ENCODE measurements at places on chromosomes 16 and 17.

DNA sequence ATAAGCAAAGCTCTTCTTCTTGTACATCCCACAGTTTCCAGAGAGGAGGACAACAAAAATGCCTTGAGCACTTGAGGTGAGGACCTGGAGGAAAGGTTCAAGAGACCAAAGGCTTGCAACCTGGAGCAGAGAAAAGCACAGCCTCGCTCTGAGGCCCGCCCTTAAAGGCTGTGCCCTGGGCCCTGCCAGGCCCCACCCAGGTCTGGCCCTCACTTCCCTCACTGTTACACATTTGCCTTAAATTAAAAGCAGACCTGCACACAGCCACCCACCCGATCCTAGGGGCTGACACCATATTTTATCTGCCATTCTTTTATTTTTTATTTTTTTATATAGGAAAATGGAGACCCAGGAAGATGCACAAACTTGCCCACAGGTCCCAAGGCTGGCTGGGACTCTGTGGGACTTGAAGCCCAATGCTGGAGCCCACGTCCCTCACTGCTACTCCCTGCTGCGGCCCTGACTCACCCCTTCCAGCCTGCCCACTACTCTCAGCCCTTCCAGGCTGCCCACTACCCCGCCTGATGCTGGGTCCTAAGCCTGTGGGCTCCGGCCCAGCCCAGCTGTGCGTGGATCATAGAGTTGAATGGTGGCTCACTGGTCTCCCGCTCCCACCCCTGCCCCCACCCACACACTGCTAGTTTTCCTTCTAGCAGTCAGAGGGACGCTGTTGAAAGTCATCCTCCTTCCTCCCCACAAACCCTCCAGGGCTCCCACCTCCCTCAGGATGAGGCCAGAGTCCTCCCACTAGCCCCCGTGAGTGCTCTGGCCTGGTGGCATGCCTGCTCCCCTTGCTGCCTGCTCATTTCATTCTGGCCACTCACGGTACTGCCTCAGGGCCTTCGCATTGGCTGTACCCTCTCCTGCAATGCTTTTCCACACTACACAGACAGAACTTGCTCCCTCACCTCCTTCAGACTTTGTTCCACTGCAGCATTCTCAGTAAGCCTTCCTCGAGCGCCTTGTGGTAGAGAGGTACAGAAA, 77.6 kb upstream of the MED9 start:
- DNase-seq = no peak

DNA sequence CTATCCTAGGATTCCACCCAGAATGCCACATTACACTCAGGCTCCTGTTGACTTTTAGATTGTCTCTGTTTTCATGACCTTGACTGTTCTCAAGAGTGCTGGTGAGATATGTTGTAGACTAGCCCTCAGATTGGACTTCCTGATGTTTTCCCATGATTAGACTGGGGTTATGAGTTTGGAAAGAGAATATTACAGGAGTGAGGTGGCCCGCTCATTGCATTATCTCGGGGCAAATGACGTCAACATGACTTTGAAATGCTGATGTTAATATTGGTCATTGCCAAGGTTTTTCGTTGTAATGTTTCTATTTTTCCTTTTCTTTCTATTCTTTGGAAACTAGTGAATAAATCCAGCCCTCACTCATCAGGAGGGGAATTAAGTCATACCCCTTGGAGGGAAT, 355.7 kb upstream of the MON1B start:
- DNase-seq = no peak

DNA sequence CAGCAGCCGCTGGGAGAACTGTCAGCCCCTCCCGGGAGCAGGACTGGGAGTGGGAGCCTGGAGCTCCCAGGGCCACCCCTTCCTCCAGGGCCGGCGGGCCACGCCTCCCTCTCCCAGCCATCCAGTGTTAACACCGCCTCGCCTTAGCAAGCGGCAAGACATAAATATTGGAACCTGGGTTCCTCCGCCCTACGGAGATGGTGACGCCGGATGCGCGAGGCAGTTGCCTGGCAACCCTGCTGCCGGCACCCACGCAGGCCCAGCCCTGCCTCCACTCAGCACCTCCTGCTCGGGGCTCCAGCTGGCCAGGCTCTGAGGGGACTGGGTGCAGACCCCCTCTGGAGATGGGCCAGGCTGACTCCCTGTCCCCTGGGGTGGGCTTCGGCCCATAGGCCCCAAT, 27.4 kb upstream of the CACNA1H start:
- no peak for DNase-seq

GRCh38 chr17:58944166-58944565, 162.5 kb downstream of the TRIM37 start:
- no peak for DNase-seq

- DNase-seq = no peak
Observed at GRCh38 chr16:83928341-83929055, 24.5 kb upstream of the OSGIN1 start.

DNA sequence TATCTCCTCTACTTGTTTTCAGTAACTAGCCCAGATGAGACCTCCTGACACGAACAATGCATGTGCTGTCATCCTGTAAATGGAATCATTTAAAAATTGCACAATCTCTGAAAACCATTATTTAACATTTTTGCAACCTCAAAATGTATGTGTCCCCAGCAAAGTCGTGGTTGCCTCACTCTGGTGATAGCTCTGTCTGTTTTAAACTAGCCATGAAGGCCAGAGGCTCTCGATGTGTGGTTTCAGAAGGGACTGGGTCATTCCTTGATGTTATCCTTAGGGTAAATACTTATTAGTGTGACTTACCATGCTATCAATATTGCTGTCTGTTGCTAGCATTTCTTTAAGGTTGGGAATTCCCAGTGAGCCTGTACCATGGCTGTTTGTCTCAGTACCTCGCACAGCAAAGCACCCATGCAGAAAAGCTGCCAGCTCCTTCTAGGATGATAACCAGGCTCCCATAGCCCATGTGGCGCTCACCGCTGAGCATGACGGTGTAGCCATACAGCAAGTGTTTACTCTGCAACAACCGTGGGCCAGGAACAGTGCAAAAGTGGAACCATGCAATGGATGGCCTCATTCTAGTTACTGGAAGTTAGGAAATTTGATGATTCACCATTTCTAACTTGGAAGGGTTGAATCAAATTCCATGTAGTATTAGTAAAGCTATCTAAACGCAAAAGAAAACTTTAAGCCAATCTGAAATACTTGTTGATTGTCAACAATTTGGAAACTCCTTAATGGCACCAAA, 2.9 kb upstream of the PGS1 start:
- DNase-seq = no peak

GRCh38 chr17:21425736-21426135, 49.6 kb downstream of the KCNJ12 start:
- no peak for DNase-seq

DNA sequence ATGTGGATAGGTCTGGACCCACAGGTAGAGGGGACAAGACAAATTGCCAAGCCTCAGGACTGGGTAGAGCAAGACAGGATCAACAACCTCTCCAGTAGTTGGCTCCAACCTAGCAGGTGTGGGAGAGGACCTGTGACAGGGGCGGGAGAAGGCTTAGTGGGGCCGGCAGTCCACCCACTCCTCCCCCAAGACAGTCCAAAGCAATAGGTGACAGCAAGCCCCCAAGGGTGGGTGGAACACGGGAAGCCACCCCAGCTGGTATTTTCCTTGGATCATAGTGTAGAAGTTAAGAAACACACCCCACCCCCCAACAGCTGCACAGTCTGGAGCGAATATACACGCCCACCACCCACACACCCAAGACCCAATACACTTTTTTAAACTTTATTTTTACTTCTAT, 4.1 kb upstream of the STX4 start:
- no peak for DNase-seq

DNA sequence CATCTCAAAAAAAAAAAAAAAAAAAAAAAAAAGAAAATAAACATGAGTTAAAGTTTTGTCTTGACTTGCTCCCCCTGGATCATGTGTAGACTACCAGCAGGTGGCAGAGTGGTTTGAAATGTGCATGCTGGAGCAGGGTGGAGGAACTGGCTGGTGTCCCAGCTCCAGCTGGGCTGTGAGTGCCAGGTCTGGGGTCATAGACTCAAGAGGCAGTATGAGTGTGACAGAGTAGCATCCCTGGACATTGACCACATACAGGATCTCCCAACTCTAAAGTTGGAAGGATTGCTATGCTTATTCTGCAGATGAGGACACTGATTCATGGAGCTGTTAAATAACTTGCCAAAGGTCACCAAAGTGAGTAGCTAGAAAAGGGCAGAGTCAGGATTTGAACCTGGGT, 198.0 kb upstream of the MPHOSPH6 start:
- DNase-seq = no peak

GRCh38 chr17:80086616-80087015, 14.8 kb upstream of the GAA start:
- DNase-seq = no peak

DNA sequence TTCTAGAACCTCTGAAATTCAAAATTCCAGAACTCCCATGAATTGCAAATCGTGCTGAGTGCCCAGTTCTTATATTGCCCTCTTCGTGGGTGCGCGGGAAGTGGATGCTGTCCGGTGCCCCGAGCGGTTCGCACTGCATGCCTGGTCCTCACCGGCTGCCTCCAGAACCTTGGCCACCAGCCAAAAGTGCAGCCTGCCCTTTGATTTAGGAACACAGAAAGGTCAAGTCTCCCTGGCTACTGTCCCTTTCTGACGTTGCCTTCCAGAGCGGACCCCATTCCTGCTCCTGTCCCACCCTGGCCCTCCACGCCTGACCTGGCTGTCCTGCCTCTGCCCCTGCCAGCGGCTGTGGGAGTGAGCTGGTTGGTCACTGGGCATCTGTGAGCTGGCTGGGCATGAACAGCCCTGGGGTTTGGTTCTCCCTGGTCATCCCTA, 9.7 kb downstream of the NEUROD2 start:
- no peak for DNase-seq

DNA sequence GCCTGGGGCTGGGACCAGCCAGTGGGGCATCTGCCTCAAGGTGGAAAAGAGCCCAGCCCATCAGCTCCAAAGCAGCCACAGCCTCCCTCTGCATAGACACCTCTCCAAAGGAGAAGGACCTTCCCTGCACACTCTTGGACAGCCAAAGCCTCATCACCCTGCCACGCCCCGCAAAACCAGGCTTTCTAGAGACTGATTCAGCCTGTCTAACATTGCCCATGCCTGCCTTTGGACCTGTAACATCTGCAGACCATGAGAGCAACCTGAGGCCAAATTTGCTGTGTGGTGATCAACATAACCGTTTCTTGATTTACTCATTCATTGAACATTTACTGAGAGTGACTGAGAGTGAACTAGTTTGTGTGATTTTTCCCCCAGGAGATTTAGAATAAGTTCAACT, 219.7 kb upstream of the HSBP1 start:
- no peak for DNase-seq

- no peak for DNase-seq
Observed at GRCh38 chr16:57574646-57575467, 32.4 kb downstream of the ADGRG5 start.

- DNase-seq = peak; percentile 33
Observed at GRCh38 chr17:7478276-7479212, 887 bp downstream of the ZBTB4 start.

DNA sequence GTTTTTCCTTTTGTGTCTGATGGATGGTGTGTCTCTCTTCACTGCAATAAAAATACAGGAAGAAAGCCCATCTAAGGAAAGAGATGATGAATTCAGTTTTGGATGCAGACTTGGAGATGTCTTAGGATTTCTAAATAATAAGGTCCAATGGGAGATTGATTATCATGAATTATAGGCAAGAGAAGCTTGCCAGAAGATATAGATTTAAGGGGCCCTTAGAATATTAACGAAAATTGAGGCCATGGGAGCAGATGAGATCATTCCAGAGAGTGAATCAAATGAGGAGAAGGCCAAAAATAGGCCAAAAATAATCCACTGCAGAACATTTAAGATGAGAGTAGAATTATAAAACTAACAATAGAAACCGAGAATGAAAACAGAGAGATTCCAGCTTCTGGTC, 63.1 kb downstream of the KCNJ2 start:
- no peak for DNase-seq

GRCh38 chr17:3672571-3672970, 4.0 kb downstream of the EMC6 start:
- DNase-seq = no peak

GRCh38 chr17:82241183-82241925, 12.5 kb downstream of the SLC16A3 start:
- DNase-seq = no peak

DNA sequence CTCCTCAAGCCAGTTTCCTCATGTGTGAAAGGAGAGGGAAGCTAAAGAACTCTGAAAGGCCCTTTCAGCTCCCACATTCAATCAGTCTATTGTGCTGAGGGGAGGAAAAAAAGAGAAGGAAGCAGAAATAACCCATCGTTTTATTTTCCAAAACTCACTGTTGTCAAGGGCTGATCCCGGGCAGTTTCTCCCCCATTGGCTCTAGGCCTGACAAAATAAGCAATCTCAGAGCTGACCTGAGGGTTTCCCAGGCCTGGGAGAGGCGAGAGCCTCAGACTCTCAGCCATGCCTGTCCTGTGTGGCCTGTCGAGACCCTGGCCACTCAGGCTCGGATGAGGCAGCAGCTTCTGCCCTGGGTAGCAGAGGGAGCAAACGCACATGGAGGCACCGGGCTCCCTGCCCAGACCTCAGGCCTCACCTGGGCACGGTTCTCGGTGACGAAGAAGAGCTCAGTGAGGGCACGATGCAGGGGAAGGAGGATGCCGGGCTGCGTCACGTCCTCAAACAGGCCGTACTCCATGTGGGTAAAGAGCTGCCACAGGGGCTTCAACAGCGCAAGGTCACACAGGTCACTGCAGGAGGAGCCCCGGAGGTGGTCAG, 45.0 kb upstream of the ATP2A3 start:
- DNase-seq = no peak

DNA sequence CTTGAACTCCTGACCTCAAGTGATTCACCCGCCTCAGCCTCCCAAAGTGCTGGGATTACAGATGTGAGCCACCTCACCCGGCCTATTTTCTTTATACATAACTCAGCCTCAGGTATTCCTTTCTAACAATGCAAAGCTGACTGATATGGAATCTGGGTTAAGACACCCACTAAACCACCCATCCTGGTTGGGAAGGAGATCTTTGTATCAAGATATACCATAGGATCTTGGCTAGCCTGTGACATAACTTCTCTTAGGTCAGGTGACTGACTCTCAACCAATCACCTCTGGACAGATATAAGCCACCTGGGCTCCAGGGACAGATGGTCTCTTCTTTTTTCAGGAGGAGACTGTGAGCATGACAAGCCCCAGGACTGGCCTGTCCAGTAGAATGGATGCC, 51.2 kb upstream of the NKD1 start:
- no peak for DNase-seq

DNA sequence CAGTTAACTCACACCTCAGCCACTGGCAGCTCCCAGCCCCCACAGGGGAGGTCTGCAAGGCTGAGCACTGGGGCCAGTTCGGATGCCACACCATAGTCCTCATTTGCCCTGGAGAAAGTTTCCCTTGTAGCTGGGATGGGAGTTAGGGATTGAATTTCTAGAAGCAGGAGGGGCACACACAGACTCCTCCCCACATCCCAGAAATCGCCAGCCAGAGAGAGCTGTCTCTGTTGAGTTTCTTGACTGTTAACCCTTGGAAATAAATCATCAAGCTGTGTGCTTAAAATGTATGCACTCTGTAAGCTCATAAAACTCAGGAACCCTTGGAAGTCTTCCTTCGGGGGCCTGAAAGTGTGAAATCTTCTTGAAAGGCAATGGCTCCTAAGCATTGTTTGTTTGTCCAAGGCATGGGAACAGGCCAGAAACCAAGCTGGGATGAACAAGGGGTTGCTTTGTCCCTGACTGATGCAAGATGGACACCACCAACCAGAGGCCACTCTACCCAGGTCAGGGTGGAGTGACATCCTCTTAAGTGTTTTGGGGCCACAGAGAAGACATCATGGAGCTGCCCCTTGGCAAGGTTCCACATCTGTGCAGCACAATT, 394 bp upstream of the PRM3 start:
- DNase-seq = no peak
